ENCODE measurements at places on chromosomes 11 and 22. TPM values are rescaled to one million over a fixed set of nuclear protein-coding genes. Genes with fewer than 3 reads are reported as not detected.

The ANO9 gene
- 61.4 TPM for total RNA-seq

The OR4D6 gene
- not detected for total RNA-seq

The A4GALT gene
- 6.9 TPM for total RNA-seq

The HINFP gene
- total RNA-seq = 52.7 TPM

The KRTAP5-1 gene
- not detected for total RNA-seq

The NXF1 gene
- 56.7 TPM for total RNA-seq

The ABCG4 gene
- total RNA-seq = 0.39 TPM

The LUZP2 gene
- total RNA-seq = 0.18 TPM

The MISFA gene
- total RNA-seq = 5.0 TPM

The POU2AF3 gene
- total RNA-seq = 0.64 TPM

The KCNJ5 gene
- 0.28 TPM for total RNA-seq

The OR10D3 gene
- not detected for total RNA-seq

The OR52H1 gene
- 0.15 TPM for total RNA-seq

The B3GAT1 gene
- total RNA-seq = 0.10 TPM

The CDC45 gene
- total RNA-seq = 26.1 TPM

The HBE1 gene
- 3.2 TPM for total RNA-seq

The SPI1 gene
- 0.31 TPM for total RNA-seq

The MTA2 gene
- total RNA-seq = 163 TPM

The MS4A5 gene
- total RNA-seq = not detected

The APOA5 gene
- total RNA-seq = 0.39 TPM

The MMP12 gene
- total RNA-seq = not detected

Data from Panc1 (cell line).